Mucosa of gallbladder (tissue), 1 donor: ENCODE measurements at places on chromosomes 13 and 19.

GRCh38 chr13:92901739-92902138, 324.9 kb upstream of the GPC6 start:
- no peak for DNase-seq

DNA sequence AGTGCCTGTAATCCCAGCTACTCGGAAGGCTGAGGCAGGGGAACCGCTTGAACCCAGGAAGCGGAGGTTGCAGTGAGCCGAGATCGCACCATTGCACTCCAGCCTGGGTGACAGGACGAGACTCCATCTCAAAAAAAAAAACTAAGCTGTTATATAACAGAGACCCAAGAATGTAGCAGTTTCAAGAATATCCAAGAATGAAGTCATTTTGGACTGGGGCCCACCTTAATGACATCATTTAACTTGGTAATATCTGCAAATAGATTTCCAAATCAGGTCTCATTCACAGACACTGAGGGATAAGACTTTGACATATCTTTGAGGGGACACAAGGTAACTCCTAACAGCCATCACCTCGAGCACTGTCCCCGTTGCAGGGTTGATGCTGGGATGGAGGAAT, 36.5 kb upstream of the MRI1 start:
- no peak for DNase-seq

DNA sequence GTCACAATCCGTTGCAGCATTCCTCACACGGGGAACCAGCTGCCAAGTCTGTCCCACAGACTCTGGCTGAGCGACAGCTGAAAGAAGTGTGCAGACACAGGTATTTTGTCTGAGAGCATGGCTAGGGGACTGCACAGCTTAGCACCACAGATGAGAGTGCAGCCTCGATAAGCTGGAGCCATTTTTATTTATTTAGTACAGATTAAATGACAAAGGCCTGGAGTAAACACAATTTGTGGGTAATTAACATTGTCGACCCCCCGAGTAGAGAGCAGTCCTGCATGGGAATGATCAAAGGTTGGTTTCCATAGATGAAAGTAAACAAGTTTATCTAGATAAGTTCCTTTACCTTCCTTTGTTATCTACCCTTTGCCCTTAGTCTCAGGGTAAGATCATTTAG, 836.2 kb downstream of the DACH1 start:
- DNase-seq = no peak

DNA sequence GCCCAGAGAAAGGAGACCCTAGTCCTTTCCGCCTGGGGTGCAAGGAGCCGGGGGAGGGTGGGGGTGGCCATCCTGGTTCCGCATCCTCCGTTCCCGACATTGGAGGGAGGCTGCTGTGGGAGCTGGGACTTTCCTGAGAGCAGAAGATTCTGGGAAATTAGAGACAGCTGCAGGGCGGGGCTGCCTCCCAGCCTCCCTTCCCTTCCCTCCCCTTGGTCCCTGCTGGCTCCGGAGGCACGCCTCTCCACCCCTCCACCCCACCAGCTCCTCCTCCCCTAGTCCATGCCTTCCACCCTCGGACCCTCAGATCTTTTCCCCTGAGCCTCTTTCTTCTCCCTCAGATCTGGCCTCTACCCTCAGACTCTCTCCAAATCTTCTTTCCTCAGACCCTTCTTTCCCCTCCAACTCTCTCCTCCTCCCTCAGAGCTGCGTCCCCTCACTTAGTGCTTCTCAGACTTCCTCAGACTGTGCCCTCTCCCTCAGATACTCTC, 3.1 kb upstream of the BCL3 start:
- DNase-seq = no peak
